Tibial artery (tissue), 4 donors: ENCODE measurements at places on chromosomes 12 and 14.

- DNase-seq, result peak; percentile 45
These were observed 26.8 kb upstream of the BDKRB2 start for GRCh38 chr14:96177766-96178375.

- peak; percentile 38 for DNase-seq
These were observed 184.3 kb upstream of the RTL1 start for GRCh38 chr14:101087614-101088394.

GRCh38 chr14:100155049-100155621, 4.3 kb downstream of the DEGS2 start:
- no peak for DNase-seq

GRCh38 chr14:84961637-84962036, 568.3 kb upstream of the FLRT2 start:
- DNase-seq, result no peak

GRCh38 chr14:59097681-59098080, 90.8 kb upstream of the DAAM1 start:
- no peak for DNase-seq

DNA sequence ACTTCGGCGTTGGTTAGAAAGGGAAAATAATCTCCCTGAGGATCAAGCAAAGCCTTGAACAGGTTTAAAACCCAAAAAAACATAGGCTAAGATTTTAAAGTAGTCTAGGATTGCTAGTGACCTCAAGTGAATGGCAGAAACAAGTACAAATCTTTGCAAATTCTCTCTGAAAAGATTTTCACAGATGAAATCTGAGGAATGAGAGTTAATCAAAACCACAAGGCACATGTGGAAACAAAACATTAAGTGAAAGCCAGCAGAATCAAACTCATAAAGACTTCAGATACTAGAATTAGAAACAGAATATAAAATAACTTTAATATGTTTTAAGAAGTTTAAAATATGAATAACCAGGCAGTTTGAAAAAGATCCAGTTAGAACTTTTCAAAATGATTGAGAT, 52.2 kb upstream of the CFL2 start:
- DNase-seq, result no peak

- peak; percentile 84 for DNase-seq
These were observed 318.2 kb downstream of the NUAK1 start for GRCh38 chr12:105820429-105821125.

DNA sequence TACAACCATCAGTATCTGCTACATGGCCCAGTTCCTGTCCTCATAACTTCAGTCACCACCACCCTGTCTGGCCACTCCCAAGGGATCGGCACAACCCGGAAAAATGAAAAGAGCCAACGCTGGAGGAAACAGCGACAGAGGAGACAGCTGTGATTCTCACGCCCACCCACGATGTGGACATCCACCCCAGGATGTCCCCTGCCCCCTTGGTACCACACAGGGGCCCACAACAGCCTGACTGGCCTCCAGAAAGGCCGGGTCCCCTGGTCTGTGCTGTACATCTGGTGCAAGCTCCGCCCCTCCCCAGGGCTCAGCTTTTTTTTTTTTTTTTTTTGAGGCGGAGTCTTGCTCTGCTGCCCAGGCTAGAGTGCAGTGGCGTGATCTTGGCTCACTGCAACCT, 12.5 kb downstream of the RPS6KL1 start:
- DNase-seq, result peak; percentile 49

DNA sequence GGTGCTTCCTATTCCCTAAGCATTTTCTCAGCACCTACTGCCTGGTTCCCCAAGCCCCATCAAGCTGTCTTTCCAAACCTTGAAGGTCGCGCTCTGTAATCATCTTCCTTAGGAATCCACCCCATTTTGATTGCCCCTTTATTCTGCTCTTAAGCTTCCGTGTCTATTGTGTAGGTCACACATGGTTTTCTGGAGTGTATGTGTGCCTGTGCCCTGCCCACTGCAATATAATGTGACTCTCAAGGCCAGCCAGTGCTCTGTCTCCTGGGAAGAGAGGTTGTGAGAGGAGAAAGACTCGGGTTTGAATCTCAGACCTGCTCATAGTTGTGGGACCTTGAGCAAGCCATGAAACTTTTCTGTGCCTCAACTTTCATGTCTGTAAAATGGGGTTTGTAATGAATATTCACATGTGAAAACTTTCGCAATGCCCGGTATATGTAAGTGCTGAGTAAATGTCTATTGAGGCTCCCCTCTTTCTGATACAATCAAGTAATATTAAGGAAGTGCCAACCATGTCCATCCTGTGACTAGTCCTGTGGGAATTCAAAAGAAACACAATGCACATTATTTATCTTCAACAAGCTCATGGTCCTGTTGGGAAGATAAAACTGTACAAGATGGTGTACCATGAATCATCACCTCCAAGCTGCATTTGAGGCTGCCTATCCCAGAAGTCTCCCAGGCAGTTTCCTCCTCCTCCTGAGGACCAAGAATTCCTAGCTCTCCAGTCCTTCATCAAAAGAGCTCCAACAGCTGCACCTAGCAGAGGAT, 774 bp upstream of the KRT75 start:
- DNase-seq, result no peak

DNA sequence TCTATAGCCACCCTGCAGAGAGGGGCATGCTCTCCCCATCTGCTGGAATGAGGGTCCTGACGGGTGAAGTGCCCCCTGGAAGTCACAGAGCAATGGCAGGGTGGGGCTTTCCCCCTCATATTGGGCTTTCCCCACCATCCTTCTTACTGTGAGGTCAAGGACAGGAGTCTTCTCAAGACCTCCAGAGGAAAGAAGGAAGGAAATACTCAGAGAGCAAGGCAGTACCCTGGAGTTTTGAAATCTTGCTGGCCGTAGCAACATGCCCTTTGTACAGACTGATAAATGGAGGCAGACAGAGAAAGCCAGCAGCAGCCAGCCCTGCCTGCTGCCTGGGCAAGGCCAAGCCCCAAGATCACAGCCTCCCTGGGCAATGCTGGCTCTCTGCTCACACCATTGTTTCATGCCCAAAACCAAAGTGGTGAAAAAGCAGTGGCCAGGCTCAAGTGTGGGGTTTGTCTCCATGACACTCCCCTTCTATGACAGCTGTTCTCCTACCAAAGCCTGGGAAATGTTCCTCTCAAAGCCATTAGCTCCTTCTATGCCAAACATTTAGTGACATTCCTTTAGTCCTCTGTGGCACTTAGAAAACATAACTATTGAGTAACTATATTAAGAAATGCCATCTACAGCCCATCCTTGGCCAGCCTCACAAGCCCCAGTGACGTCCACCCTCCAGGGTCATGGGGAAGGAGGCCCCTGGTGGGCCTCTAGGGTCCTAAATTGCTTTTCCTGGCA, 13.2 kb upstream of the ITPK1 start:
- DNase-seq, result peak; percentile 77

GRCh38 chr12:55227643-55228042, 6.8 kb downstream of the OR10A7 start:
- DNase-seq, result no peak

DNA sequence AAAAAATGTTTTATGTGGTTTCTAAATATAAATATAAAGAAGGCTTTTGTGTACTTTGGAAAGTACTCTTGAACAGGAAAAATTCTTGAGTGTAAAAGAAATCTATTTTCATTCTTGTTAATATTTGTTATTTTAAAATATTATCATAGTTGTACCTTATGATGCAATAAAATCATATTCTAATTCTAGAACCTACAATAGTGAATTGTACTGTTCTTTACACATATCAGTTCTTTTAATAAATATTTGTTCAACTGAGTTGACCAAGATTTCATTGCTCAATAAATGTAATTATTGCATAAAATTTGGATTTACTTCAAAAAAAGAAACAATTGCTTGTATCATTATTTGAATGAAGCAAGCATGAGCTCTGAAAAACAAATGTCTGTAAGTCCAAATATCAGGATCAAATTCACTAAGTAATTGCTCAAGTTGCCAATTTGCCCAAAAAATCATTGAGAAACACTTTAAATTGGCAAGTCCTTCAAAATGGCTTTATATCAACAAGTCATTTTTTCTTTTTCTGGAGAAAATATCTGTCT, 191.6 kb upstream of the SLC16A7 start:
- DNase-seq, result no peak

- DNase-seq, result no peak
These were observed 11.5 kb upstream of the ULK1 start for GRCh38 chr12:131882804-131883520.

GRCh38 chr12:54286042-54287030, 5.8 kb downstream of the HNRNPA1 start:
- DNase-seq, result no peak

DNA sequence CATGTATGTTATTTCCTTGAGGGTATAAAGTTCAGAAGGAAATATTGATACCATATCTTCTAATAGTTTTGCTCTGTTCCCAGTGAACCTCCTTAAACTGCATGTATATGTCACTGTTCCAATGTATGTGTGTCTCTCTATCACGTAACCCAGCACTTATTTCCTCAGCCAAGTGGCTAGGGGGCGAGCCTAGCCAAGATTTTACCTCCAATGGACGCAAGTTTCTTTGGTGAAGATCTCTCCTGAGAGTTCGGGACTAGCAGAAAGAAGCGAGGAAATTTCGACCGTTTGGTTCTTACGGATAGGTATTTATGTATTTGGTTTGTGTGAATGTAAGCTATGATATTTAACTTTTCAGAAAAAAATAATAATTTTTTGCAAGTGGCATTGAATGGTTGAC, 2.5 kb downstream of the SFSWAP start:
- DNase-seq, result no peak

GRCh38 chr14:24092505-24093206, 1.5 kb upstream of the PCK2 start:
- no peak for DNase-seq

DNA sequence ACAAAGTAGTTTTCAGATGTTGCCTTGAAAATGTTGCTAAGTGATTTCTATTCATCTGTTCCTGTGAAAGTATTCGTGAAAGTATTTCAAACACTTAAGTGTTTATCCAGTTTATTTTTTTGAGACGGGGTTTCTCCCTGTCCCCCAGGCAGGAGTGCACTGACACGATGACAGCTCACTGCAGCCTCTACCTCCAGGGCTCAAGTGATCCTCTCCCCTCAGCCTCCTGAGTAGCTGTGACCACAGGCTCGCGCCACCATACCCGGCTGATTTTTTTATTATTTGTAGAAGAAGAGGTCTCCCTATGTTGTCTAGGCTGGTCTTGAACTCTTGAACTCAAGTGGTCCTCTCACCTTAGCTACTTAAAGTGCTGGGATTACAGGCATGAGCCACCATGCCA, 1.7 kb downstream of the ZDHHC17 start:
- DNase-seq, result no peak

- no peak for DNase-seq
These were observed 48.7 kb downstream of the MIPOL1 start for GRCh38 chr14:37246427-37246829.

DNA sequence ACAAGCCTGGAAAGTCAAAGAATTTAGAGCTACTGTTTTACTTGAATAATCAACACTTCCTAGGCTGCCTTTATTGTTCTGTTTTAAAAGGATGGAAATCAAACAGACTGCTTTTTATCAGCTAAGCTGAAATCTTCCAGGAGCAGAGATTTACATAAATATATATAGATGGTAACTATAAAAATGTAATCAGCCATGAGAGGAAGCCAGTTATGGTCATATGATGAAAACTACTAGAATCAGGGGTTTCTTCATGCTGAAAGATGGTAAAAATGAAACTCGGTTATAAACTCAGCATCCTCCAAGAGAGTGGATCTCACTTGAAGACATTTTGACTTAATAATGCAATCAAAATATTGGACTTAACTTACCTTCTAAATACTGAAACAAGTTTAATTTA, 413.0 kb downstream of the GXYLT1 start:
- DNase-seq, result no peak

GRCh38 chr14:56341766-56342493, 223.7 kb downstream of the PELI2 start:
- DNase-seq, result no peak

GRCh38 chr12:43937947-43938346, 102.1 kb downstream of the TMEM117 start:
- DNase-seq, result no peak

DNA sequence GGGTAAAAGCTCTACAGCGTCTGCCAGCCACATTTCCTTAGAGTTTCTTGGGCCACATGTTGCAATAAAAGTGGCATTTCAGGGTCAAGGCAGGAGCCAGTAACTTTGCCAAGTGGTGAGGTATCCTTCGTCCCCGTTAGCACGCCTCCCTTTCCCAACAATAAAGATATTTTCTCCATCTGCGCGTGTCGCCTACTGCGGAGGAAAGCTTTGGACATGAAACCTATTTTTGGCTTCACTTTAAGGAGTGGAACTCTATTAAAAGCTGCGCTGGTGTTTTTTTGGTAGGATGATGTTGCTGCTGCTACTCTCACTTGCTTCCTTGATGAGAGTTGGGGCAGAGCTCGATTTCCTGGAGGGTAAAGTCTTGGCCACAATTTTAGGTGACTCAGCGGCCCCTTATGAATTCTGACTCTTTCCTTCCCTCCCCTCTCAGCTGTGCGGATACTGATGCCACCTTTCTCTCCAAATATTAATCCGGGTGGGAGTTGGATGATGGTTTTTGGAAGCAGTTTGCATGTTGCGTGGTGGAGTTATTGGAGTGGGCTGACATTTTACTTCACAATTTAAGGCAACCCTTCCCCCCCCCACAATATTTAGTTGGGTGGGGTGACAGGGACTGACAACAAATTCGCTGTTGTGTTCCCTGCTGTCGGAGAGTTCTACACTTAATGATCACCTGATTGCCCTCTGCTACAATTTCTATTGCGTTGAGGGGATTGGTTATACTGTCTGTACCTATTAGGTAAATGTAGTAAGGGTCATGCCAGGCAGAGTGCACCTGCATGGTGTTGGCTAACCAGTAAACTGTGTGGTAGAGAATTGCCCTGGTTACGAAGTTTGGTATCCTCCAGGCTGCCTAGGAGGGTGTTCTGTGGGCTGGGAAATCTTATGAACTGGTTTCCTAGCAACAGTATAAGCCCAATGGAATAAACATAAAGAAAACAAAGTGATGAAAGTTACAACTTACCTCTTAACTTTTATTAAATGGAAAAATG, 1.1 kb downstream of the CCDC91 start:
- no peak for DNase-seq

DNA sequence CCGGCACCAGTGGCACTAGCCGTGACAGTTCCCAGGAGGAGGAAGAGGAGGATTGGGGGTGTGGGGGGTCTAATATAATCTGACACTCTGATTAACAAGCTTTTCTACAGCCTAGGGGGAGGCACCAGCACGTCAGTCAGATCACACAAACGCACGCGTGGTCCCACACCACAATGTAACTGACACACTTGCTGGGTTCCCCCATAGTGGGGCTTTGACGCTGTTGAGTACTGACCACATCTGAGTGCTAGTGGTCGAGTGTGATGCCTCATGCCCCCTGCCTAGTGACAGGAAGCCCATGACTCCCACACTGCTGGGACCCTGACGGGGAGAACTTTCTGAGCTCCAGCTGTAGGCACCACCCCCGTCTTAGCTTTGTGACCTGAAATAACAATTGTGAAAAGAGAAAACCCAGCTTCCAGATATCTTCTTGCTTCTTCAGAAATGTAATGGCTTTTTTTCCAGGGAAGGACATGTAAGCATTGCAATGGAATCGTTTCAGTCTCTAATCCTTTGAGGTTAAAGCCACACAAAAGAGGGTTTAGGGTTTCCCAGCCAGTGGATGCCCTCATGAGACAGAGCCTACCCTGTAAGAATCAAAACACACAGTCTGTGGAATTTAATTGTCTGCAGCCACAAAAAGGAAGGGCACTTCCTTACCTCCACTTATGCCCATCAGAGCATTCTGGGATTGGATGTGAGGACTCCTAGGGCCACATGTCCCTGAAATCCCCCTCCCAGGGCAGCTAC, 183.9 kb downstream of the PIWIL1 start:
- DNase-seq, result no peak
